ENCODE measurements at places on chromosomes 12 and 14. TPM values are rescaled to one million over a fixed set of nuclear protein-coding genes. Genes with fewer than 3 reads are reported as not detected.
A peak's percentile ranks its signal among the peaks of the same experiment; 100 is the strongest.

COQ6 gene
- total RNA-seq, result 16.6 TPM

LHX5 gene
- not detected for total RNA-seq

KCNK13 gene
- not detected for total RNA-seq

DNA sequence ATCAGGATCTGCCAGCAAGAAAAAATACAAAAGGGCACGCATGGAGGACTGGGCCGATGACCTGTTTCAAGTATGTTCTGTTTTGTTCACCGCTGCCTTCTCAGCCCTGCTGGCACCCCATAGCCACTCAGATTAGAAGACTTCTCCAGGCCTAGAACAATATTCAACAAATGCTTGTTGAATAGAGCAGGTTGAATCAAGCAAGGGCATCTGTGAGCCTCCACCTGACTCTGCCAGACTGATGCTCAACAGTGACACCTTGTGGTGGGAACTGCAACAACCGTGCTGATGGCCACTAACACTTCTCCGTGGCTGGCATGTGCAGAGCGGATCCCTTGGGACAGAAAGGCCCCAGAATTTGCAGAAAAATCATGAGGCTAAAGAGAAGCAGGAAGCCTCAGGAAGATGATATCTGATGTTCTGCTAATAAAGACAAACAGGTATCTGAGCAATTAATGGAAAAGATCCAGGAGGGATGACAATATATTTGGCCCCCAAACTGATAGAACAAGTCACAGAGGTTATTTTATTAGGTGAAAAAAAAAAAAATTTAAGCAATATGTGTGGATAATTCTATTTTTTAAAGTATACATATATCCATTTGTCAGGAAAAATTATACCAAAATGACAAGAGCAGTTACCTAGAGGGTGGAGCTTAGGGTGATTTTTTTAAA, 114.3 kb downstream of the KSR2 start:
- H3K36me3 ChIP-seq, result no peaks in the 10 kb centered on the region
- DNase-seq, result peak; percentile 84
- H3K27me3 ChIP-seq, result no peaks in the 10 kb centered on the region

GRCh38 chr14:37081218-37081617, 91.2 kb downstream of the SLC25A21 start:
- H3K27ac ChIP-seq, result no peak overlapping the region
- H3K4me3 ChIP-seq, result no peak overlapping the region
- no peaks in the 10 kb centered on the region for H3K27me3 ChIP-seq
- no peak for DNase-seq
- no peaks in the 10 kb centered on the region for H3K4me1 ChIP-seq

GRCh38 chr14:54737132-54737711, 165.4 kb downstream of the GCH1 start:
- peak overlapping the region; percentile 76 for H3K27ac ChIP-seq
- no peak for DNase-seq
- H3K36me3 ChIP-seq, result no peaks in the 10 kb centered on the region
- peaks cover 5% of the 10 kb centered on the region for H3K27me3 ChIP-seq
- peak overlapping the region; percentile 63 for H3K4me3 ChIP-seq

DNA sequence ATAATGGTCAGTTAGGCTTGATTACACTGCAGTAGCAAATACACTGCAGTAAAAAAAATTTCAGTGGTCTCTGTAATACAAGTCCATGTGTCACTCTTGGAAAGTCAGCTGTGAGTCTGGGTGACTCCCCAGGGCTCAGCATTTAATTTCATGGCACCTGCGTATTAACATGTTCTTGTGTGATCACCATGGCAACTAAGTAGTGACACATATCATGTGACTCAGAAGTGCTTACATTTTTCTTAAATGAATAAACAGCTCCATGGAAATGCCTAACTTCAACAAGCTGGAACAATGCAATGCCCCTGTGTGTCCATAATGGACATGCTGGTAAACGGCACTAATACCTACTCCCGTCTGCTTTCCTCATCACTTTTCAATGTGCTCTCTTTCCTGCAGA, 88.5 kb upstream of the ANO4 start:
- H3K36me3 ChIP-seq, result no peaks in the 10 kb centered on the region
- H3K27ac ChIP-seq, result no peak overlapping the region
- DNase-seq, result no peak
- H3K4me1 ChIP-seq, result no peaks in the 10 kb centered on the region
- peaks cover 2% of the 10 kb centered on the region for H3K27me3 ChIP-seq

GRCh38 chr14:23550812-23551265, 726 bp downstream of the ZFHX2 start:
- no peak overlapping the region for H3K4me3 ChIP-seq
- H3K36me3 ChIP-seq, result no peaks in the 10 kb centered on the region
- no peaks in the 10 kb centered on the region for H3K27me3 ChIP-seq

Measured in activated CD4-positive, alpha-beta T cell treated with anti-CD3 and anti-CD28 coated beads, Interleukin-2, amount 10 ng/mL, durations not matched to agents 24 days and 14 days (primary cell).